NCI-H187 (cell line): ENCODE measurements at places on chromosomes 4 and X.

- no peak for DNase-seq
Observed at GRCh38 chrX:109843963-109844751, 111.1 kb upstream of the ACSL4 start.

- DNase-seq, result no peak
Observed at GRCh38 chrX:7272346-7272745, 124.4 kb upstream of the PUDP start.

GRCh38 chr4:182547435-182547834, 304.2 kb downstream of the TENM3 start:
- DNase-seq, result no peak

DNA sequence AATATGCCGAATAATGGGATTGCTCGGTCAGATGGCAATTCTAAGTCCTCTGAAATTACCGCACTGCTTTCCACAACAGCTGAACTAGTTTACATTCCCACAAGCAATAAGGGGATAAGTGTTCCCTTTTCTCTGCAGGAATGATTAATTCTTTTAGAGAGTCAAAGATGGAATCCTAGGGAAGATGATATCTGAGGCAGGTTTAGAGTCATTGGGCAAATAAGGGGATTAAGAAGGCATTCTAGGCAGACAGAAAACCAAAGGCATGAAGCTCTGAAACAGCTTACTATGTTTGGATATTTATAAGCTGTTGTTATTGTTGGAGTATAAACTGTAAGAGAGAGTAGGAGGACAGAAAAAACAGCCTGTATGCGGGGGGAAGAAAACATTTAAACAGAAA, 85.7 kb downstream of the TET2 start:
- no peak for DNase-seq

GRCh38 chrX:74492720-74493201, 71.5 kb downstream of the SLC16A2 start:
- no peak for DNase-seq

DNA sequence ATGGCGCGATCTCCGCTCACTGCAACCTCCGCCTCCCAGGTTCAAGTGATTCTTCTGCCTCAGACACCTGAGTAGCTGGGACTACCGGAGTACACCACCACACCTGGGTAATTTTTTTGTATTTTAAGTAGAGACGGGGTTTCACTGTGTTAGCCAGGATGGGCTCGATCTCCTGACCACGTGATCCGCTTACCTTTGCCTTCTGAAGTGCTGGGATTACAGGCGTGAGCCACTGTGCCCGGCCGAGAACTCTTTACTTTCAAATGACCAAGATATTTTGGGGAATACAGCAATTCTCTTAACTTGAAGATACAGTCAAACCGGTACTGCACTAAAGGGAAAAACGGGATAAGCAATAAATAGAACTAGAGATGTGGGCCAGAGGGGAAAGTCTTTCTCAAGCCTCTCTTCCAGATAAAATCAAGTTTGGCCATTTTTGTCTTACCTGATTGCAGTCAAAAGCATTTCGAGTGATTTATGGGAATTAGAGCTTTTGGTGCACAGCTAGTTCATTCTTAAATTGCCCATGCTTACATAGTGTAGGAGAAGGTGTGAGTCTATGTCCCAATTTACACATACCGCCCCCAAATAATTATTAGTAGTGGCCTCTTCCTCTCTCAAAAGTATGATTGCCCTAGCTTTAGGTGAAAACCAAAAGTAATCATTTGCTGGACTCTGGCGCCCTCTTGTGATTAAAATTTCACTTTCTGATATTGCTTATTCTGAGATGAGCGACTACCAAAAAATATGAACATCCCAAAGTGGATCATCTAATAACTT, 53.2 kb upstream of the ABCG2 start:
- DNase-seq, result peak; percentile 48

GRCh38 chr4:156694413-156694812, 277.2 kb downstream of the PDGFC start:
- DNase-seq, result no peak

- DNase-seq, result no peak
Observed at GRCh38 chr4:24322511-24322910, 261.8 kb downstream of the DHX15 start.

GRCh38 chr4:149029056-149029651, 586.9 kb upstream of the NR3C2 start:
- DNase-seq, result no peak

DNA sequence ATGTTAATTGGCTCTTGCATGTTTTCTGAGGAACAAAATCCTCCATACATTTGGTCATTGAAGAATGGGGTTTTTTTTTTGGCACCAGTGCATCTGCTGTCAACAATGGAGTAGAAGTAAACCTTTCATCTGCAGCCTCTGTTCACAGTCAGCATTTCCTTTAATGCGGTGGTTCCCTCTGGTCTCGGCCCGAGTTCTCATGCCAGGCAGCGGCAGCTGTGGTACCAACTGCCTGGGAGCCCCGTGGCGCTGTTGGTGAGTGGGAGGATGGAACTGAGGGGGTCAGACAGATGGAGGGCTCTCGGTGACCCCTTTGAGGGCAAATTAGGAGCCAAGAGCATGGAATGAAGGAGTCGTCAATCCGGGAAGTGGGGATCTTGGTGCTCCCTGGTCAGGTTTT, 114.7 kb downstream of the AFF1 start:
- no peak for DNase-seq

- DNase-seq, result no peak
Observed at GRCh38 chrX:21947671-21948070, 7.2 kb downstream of the SMS start.

GRCh38 chr4:166399021-166399420, 526.0 kb downstream of the TLL1 start:
- DNase-seq, result no peak

- no peak for DNase-seq
Observed at GRCh38 chr4:142408003-142408441, 438.1 kb downstream of the INPP4B start.

- no peak for DNase-seq
Observed at GRCh38 chrX:84165711-84166110, 22.3 kb downstream of the RPS6KA6 start.

- no peak for DNase-seq
Observed at GRCh38 chr4:18294021-18294420, 272.5 kb upstream of the LCORL start.

- no peak for DNase-seq
Observed at GRCh38 chr4:8322794-8323704, 53.5 kb downstream of the HTRA3 start.

- DNase-seq, result no peak
Observed at GRCh38 chr4:121034017-121034416, 38.3 kb downstream of the NDNF start.

DNA sequence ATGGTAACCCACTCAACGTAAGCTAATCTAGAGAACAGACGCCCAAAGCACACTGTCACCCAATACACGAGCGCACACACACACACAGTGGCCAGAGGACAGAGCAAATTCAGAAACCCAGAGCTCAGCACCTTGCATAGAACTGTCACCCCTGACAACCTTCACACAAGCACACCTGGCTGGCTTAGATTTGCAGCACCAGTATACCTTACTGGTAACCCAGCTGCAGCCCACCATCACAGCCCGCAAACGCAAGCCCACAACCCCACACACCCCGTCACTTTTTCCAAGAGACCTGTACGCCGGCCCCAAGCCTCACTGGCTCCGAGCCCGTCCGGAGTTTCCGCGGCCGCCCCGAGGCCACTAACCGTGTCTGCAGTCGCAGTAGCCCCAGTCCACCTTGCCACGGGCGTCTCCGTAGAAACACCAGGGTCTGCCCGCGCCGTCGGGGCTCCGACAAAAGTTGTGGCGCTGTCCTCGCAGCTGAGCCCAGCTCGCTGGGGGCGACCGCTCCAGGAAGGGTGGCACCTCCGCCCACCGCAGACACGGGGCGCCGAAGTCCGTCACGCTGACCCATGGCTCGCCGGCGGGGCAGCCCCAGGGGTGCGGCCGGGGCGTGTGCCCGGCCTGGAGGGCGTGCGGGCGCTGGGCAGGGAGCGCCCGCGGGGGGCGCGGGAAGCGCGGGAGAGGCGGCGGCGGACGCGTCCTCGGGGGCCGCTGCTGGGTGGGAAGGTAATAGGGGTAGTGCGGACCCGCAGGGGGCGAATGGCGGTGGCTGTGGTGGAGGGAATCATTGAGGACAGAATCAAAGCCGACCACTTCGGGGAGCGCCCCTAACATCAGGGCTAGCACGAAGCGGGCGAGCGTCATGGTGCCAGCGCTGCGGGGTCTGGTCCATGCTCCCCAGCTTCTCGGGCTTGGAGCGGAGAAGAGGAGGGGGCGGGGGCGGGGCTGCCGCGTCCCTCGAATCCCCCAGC, 664 bp downstream of the PRSS12 start:
- peak; percentile 1 for DNase-seq

DNA sequence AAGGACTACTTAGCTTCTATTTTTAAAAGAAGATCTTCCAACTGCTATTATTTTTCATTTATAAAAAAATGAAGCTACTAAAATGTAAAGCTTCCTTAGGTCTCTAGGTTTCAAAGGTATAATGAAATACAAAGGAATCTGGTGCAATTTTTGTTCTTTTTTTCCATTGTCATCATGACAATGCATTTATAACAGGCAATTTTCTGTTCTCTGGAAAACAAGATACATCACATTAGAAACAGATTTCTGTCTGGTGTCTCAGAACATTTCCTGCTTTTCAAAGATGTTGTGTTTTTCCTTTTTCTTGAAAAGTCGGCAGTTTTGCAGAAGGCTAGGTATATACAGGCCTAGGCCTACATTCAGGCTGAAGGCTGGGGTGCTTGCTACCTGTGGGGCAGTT, 63.6 kb upstream of the ATP8A1 start:
- DNase-seq, result no peak

DNA sequence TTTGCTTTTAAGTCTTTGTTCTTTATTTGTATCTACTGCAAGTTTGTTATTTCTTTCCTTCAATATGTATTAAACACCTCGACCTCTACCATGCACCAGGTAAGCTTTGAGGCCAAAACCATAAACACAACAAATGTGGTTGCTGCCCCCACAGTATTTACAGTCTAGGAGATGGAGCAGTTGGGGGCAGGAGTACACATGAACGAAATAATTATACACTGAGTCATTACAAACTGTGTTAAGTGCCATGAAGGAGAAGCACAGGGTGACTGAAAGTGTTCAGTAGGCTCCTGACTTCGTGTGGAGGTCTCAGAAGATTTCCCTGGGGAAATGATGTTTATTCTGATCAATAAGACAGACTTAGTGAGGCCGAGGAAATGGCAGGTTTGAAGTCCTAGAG, 30.3 kb downstream of the SLC25A43 start:
- no peak for DNase-seq

- DNase-seq, result peak; percentile 74
Observed at GRCh38 chrX:152600853-152601633, 36.7 kb upstream of the GABRQ start.

GRCh38 chr4:105637408-105638176, 70.9 kb downstream of the INTS12 start:
- peak; percentile 28 for DNase-seq

- peak; percentile 73 for DNase-seq
Observed at GRCh38 chr4:183291070-183291469, 29.0 kb downstream of the CLDN22 start.
